ENCODE measurements at places on chromosomes 11 and 22.
A peak's percentile ranks its signal among the peaks of the same experiment; 100 is the strongest.

DNA sequence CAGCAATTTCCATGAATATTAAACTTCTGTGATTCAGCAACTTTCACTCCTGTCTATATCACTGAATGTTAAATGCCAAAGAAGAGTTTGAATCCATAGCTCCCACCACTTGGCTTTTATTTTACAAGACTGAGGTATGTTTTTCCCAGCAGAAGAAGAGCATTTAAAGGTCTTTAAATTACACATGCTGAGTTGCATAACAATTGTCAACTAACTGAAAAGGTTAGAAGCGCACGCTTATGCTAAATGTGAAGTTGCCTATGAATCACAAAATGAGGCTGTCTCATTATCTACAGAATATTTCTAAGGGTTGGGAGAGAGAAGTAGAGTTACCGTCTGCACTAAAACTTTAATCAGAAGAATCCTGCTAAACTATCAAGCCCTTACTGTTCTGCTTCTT, 1086.3 kb downstream of the FAM181B start:
- no peak for DNase-seq

DNA sequence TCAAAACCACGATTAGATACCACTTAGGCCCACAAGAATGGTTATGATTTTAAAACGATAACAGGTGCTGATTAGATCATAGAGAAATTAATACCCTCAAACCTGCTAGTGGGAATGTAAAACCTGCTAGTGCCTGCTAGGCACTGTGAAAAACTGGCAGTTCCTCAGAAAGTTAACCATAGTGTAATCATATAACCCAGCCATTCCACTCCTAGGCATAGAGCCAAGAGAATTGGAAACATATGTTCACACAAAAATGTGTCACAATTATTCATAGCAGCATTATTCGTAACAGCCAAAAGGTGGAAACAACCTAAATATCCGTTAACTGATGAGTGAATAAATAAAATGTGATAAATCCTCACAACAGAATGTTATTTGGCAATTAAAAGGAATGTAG, 122.2 kb upstream of the SYN3 start:
- DNase-seq: no peak

DNA sequence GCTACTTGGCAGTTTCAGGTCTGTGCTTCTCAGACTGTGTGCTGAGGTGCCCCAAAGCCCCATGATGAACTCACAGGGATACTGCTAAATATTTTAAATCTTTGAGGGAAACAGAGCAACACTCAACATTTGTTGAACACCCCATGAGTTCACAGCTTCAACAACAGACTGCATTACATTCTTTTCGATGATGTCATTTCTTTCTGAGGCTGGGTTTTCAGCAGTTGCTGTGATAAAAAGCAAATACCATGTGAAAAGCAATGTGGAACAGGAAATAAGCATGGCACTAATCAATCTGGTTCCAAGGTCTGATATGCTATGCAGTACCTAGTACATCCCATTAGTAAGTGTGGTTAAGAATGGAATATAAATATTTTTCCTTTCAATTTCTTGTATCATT, 82.7 kb downstream of the RPL27A start:
- no peak for DNase-seq

GRCh38 chr11:93518081-93518480, 25.1 kb downstream of the SMCO4 start:
- DNase-seq: no peak

DNA sequence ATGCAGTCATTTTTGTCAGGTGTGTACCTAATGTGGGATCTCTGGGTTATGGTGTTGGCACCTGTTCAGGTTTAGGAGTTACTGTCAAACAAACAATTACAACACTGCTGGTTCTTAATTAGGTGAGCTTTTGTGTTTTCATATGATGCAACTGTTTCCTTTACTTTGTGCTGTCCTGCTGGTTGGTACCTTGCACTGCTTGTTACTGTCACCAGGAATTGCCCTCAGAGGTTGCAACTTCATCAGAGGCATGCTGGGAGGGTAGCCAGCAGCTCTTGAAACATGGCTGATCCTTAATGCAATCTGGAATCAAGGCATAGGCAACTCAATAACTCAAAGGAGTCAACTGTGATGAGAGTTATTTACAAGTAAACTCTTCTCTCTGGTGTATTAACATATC, 400.3 kb downstream of the MIAT start:
- DNase-seq: no peak

- no peak for DNase-seq
Measured at GRCh38 chr11:11463405-11463804, 110.4 kb upstream of the CSNK2A3 start.

GRCh38 chr11:62770778-62771143, 435 bp upstream of the TAF6L start:
- DNase-seq: no peak

GRCh38 chr22:22710719-22711531, 66.5 kb downstream of the GGTLC2 start:
- no peak for DNase-seq

DNA sequence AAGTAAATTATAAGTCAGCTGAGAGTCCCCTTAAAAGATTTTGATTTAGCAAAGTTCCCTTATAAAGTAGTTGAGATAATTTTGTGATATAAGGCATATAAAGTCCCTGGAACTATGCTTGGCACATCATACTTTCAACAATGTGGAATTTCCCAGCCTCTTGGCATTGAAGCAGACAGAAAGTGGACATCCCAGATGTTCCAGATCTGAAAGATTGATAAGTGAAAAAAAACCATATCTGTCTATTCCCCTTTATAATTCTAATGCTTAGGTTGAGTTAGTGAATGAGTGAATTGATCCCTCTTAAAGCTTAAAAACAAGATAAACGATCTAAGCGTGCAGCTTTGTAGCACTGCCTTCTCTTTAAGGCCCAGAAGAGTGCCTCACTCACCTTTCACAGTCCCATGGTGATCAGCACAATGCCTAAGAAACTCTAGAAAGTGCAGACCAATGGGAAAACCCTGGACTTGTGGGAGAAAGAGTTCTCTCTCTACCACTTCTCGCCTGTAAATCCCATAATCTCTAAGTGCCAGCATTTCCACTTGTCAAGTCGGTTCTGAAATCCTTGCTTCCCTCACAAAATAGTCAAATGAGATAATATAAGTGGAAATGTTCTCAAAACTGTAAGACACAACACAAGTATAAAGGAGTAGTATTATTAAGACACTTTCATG, 17.8 kb downstream of the FIBIN start:
- no peak for DNase-seq

DNA sequence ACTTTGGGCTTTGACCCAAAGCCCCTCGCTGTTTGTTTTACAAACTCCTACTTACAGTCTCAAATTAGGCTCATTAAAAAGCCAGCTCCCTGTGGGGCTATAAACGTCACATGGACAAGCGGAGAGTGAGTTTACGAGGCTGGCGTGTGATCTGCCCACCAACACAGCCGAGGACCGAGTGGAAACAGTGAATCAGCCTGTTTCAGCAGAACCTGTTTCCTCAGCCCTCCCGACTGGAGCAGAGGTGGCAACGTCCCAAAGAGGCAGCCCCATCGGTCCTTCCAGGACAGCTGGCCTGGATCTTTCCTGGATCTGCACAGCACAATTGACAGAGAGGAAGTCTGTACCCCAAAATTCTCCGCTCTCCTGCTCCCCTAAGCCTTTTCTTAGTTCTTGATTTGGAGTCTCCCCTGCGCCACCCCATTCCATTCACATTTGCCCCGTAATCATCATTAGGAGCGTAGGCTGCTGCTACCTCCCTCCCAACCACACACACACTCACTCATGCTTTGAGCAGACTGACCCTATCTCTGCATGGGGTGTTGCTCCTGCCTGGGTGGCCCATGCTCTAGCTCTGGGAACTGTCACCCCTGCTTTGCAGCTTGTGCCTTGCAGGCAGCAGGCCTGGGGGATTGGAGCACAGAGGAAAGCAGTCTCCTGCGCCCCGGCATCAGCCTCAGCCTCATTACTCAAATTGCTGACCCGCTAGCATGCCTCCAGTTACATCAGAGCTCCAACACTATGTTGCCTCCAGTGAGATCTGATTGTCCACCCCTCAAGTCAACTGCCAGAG, 117.8 kb downstream of the NAT10 start:
- no peak for DNase-seq

GRCh38 chr11:126355926-126356897, 726 bp downstream of the ST3GAL4 start:
- DNase-seq: peak; percentile 94

- peak; percentile 0 for DNase-seq
Measured at GRCh38 chr11:107741044-107741823, 29.4 kb upstream of the SLN start.

DNA sequence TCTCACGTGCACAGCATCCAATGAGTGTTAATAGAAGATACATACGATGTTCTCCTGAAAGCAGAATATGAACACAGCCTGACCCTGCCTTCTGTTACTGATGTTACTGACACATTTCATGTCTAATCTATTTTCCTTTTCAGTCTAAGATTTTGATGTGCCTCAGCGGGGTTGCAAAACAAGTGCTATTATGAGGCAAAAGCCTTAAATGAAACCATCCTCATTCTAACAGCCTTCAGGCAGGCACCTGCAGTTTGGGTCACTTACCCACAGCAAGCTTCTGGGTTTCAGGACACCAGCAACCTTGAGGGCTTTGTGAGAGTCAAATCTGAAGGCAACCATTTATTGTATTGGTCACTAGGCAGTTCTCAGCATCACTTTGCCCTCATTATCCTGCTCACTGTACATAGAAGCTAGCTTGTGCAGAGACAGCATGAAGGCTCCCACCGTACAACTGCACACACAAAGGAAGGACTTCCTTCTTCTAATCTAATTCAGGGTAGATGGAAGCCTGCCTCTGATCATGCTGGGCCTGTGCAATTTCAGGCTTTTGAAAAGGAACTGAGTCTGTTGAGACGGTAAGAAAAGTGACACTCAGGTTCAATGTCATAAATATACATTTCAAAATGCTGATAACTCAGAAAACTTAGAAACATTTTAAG, 183.2 kb upstream of the PITPNB start:
- DNase-seq: no peak

- peak; percentile 60 for DNase-seq
Measured at GRCh38 chr11:111372538-111372937, 6.5 kb downstream of the POU2AF1 start.

GRCh38 chr22:20469110-20469868, 26.3 kb downstream of the KLHL22 start:
- DNase-seq: no peak

GRCh38 chr11:62145261-62145871, 21.6 kb downstream of the INCENP start:
- no peak for DNase-seq

DNA sequence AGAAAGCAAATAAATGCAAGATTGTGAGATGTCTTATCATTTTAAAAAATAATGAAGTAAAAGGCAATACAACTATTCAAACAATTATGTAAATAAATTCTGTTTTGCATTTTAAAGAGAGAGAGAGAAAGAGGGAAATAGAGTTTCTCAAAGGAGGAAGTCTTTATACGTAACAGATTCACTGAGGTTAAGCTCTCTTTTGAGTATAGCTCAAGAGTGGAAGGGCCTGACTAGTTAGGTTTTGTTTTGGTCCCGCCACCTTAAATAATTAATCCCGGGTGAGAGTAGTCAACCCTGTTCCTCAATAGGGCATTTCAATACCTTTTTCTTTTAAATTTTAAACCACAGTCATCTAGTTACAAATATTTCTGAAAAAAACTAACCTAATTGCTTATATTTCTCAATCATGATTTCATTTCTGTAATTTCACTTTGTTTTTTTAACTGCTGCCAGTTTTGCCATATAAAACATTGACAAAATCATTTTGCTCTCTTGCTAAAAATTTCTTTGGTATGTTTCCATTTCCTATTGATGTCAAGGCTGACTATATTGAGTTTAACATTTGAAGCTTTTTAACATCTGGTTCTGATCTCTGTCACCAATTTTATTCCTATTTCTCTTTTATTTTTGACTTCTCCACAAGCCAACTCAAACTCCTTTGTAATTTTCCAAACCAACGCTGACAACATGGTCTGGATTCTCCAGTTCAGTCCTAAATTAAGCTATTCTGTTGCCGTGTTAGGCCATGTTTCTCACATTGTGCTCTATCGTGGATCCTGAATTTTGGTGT, 10.3 kb downstream of the OR10D3 start:
- DNase-seq: no peak

GRCh38 chr11:123046473-123047259, 15.3 kb downstream of the HSPA8 start:
- DNase-seq: no peak

DNA sequence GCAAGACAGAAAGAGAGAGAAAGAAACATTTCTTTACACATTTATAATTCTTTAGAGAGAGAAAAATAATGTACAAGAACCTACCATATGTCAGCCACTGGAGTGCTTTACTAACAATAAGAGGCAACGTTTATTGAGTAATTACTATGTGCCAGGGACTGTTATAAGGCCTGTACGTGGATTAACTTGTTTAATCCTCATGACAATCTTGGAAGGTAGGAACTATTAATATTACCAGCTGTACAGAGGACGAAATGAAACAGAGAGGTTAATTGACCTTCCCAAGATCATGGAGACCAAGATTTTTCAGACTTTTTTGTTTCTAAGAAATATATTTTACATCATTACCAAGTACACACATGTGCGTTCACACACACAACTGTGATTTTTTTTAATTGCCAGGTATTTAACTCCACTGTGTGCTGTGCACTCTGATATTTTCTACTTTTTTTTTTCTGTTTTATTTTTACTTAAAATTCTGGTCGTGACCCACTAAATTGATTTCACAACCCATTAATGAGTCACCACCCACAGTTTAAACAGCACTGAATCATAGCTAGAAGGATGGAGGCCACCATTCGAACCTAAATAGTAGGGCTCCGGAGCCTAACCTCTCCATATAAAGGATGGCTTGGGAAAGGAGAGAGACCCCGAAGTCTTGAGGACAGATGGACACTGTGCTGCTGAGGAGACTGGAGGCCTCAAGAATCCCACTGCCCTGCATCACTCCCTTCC, 21.4 kb downstream of the CREB3L1 start:
- no peak for DNase-seq

DNA sequence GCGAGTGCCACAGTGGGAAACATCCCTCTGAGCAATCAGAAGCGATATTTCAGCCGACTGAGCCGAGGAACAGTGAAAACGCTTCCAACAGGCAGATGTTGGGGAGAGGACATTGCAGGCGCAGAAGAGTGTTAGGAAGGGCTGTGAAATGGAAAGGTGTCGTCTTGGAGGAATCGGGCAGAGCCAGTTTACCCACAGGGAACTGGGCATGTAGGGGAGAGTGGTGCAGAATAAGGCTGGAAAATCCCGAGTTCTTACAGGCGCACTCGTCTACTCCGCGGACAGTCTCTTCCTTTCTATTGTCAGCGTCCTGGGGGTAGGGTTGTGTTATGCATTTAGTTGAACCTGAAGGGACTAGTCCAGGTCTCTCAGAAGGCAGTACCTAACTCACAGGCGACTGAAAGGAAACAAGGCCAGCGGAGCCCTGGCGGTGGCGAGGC, 1.1 kb upstream of the APLP2 start:
- no peak for DNase-seq

DNA sequence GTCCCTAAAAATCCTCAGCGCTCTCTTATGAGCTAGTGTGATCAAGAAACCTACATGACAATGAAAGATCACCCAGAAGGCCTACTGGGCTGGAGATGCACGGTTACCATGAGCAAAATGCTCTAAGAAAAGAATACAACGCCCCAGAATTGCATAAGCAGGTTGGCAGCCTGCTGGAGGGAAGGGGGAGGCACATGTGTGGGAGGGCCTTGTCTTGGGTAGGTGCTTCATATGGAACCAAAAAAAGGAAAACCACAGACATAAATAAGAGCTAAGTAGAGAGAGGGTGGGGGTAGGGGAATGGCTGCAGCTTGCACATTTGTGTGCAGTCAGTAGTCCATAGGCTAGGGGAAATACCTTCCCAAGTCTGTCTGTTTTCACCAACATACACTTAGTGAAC, 2.8 kb downstream of the SIAE start:
- DNase-seq: no peak

Measured in globus pallidus (tissue), 1 donor.